ENCODE measurements at places on chromosomes 12 and 14.

GRCh38 chr14:64639340-64639821, 64.8 kb upstream of the PLEKHG3 start:
- no peak for DNase-seq

GRCh38 chr14:59564366-59564765, 12.2 kb downstream of the CCDC175 start:
- no peak for DNase-seq

GRCh38 chr14:30673071-30673470, 51.0 kb downstream of the SCFD1 start:
- DNase-seq: no peak

GRCh38 chr12:75954041-75954440, 77.5 kb downstream of the PHLDA1 start:
- no peak for DNase-seq

DNA sequence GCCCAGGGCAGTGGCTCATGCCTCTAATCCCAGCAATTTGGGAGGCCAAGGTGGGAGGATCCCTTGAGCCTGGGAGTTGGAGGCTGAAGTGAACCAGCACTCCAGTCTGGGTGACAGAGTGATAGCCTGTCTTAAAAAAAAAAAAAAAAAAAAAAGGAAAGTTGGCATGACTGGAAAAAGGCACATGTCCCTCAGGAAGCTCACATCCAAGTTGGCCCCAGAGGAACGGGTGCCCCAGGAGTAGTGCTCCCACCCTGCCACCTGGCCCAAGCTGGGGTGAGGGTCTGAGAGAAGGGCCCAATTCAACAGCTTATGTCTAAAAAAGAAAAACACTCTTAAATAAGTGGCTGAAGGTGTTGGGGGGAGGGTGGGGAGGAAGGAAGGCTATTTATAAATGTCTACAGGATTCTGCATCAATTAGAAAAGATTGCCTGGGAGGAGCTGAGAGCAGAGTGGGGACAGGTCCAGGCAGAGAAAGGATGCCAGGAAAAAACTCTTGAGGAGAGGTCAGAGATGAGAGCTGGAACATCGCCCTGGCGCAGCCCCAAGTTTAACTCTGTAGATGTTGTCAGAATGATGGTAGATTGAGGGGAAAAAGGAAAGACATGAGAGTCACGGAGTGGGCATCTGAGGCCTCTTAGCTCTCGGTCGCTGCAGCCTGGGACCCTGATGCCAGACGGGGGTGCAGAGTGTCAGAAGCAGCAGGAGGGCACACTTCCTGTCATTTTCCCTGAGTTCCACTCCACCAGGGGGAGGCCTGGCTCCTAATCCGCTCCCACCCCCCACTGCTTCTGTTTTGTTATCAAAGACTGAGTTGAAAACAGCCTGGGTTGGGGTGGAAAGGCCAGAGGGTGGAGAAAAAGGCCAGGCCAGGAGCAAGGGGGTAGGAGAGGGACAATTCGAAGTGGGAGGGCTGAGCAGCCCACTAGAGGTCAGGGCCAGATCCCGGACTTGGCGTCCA, 7.3 kb downstream of the SPRYD3 start:
- DNase-seq: no peak

DNA sequence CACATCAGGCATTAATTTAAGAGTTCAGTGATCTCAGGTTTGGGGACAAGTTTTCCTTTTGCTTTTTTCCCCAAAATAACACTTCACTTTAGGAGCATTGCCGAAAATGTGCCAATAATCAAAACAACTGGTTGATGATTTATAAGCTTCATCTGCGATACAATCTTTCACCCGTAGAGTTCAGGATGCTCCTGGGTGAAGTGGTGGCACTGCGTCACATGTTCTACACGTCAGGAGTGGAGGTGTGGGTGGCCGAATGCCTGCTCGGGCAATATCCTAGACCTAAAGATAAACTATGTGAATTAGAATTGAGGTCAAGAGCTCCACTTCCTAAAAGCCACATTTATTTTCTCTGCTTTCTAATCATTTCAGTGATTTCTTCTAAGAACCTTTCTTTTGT, 70.9 kb upstream of the DICER1 start:
- no peak for DNase-seq

DNA sequence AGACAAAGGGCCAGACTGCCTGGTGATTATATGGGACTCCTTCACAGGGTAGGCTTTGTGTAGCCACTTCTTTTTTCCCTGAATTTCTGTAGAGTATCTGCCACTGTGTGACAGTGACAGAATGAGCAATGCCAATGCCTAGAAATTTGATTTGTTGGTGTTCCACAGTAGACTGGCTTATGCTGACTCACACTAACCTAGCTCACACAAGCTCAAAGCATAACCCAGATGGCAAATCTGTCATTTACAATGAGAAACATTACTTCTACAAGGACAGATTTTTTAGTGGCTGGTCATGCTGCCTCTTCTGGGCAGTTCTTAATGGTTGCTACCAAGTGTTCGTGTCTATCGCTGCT, 15.9 kb downstream of the CFAP251 start:
- DNase-seq: no peak

DNA sequence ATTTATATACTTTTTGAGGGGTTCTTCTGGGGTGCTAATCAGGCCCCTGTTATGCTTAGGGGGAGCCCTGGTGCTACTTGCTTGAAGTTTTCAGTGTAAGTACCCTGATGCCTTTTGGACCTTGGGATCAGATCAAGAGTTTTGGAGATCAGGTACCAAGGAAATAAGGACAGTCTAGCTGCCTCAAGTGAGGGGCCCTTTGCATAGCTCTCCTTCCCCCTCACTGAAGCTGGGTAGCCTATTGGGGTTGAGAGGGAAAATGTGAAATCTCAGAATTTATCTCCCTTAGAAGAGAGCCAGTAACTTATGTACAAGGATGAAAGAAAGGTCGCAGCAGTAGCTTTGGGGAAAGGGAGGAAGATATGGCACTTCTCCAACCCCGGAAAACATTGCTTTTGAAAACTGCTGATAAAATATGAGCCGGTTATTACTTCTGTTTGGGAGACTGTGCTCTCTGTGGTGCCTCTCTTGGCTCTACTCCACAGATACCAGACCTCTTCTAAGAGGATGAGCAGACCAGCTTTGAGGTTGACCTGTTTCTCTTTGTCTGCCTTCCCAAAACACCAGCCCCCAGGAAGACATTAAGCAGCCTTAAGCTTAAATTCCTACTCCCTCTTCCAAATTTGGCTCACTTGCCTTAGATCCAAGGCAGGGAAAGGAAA, 8.8 kb upstream of the AMHR2 start:
- no peak for DNase-seq
